ENCODE measurements at places on chromosomes 5 and 9. TPM values are rescaled to one million over a fixed set of nuclear protein-coding genes. Genes with fewer than 3 reads are reported as not detected.

The NFIB gene
- 10.1 TPM for total RNA-seq

The FAM221B gene
- not detected for total RNA-seq

The TAF11L10 gene
- not detected for total RNA-seq

The SYNPO gene
- 29.9 TPM for total RNA-seq

The TXNDC8 gene
- not detected for total RNA-seq

The ACOT12 gene
- total RNA-seq, result not detected

The ARHGEF39 gene
- total RNA-seq, result 16.6 TPM

The OR1J2 gene
- total RNA-seq, result not detected

The GKAP1 gene
- 4.3 TPM for total RNA-seq

The MEGF10 gene
- not detected for total RNA-seq

The LRRC19 gene
- total RNA-seq, result not detected
